LoVo (cell line): ENCODE measurements at places on chromosomes 2 and 18.

DNA sequence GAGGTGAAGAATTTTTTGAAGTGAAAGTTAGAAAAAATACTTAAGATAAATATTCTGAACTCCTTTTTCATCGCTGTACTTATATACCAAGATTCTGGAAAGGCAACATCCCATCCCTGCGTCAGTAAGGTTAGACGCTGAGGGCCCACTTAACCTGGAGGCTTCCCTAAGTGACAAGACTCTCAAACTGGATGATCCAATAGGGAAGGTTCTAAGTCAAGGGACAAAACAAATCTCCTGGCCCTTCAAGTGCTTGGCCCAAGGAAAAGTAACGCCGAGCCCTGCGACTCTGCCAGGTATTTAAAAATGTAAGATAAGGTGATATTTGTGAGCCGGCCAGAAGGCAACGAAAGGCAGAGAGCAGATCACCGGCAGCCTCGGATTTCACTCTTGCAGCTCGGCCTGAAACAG, 1.3 kb downstream of the STK39 start:
- DNase-seq = peak; percentile 17

- DNase-seq = no peak
These were observed 96.8 kb downstream of the CAPN13 start for GRCh38 chr2:30710461-30710860.

DNA sequence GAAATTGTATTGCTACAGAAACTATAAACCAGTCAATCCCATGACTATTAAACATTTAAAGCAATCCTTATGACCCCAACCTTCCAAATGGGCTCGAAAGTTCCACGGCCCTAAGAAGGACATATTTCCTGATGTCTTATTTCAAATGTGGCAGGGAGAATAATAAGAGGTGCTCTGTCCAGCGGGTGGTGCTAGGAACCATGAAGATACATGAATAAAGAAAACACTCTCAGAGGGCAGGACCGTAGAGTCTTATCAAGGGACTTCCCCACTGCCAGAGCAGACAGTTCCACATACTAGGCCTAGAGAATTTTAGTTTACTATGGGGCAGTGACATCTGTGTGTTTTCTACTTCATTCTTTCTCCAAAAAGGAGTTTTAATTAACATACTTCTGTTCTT, 187.1 kb upstream of the PIK3C3 start:
- no peak for DNase-seq

DNA sequence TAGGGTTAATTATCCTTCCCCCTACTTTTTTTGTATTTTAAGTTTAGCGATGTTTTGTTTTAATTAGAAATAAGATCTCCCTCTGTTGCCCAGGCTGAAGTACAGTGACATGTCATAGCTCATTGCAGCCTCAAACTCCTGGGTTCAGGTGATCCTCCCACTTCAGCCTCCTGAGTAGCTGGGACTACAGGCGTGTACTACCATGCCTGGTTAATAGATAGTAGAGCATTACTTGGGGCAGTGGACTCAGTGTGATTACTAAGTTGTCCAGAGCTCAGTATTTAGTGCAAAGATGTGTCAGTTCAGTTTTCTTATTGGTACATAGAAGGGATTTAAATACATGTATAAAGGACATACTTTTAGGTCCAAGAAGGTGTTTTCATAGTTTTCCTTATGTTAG, 9.5 kb upstream of the ADGRF3 start:
- DNase-seq = no peak

- DNase-seq = peak; percentile 88
These were observed 162.6 kb downstream of the FMNL2 start for GRCh38 chr2:152497481-152498052.

GRCh38 chr2:96396095-96396494, 60.5 kb downstream of the NCAPH start:
- no peak for DNase-seq

DNA sequence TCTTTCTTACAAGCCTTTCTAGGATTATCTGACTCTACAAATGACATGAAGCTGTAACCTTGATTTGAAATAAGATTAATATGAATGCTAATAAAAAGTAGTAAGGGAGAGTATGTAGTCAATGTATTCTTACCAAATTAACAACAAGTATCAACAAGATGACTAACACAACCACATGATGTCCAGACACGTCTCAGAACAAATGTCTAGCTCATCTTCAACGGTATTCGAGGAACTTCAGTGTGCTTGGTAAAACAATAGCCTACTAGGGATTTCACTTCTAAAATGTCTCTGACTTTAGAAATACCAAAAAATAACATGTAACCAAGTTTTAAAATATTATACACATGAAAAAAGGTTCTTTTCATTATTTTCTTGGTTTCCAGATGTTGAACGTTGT, 3.4 kb downstream of the HDLBP start:
- DNase-seq = no peak

DNA sequence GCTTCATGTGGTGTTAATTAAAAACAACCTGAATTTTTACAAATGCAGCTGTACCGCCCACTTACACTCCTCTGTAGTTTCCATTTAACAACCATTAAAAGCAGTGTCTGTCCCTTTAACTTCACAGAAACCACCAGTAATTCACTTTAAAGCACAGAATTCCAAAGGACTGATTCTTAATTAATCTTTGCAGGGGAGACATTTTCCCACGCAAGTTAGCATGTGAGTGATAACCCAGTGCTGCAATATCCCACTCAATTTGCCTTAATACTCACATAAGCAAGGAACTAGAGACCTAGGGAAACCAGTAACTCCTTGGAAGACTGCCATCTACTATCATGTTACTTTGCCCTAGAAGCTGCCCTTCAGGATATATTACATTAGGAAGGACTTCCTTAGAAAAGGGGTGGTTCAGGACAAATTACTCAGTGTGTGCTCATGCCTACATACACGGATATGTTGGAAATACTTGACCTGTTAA, 102.3 kb downstream of the OSR1 start:
- DNase-seq = peak; percentile 8
